ENCODE measurements at places on chromosomes 11 and 22. TPM values are rescaled to one million over a fixed set of nuclear protein-coding genes. Genes with fewer than 3 reads are reported as not detected.

OR10S1 gene
- not detected for total RNA-seq

PAX6 gene
- not detected for total RNA-seq

MAJIN gene
- not detected for total RNA-seq

OR9Q2 gene
- not detected for total RNA-seq

NUDT22 gene
- total RNA-seq, result 58.0 TPM

ASCL2 gene
- total RNA-seq, result 3.3 TPM
